ENCODE measurements at places on chromosomes 4 and X. TPM values are rescaled to one million over a fixed set of nuclear protein-coding genes. Genes with fewer than 3 reads are reported as not detected.

GRCh38 chr4:137623013-137623412 lies 90.7 kb upstream of the PCDH18 start:
- DNase-seq = no peak
- peaks cover 11% of the 10 kb centered on the region for H3K4me1 ChIP-seq
- no peak overlapping the region for H3K27ac ChIP-seq
- no peak overlapping the region for H3K4me3 ChIP-seq

- peaks cover 5% of the 10 kb centered on the region for H3K4me1 ChIP-seq
- H3K27ac ChIP-seq = no peak overlapping the region
- no peaks in the 10 kb centered on the region for H3K36me3 ChIP-seq
- H3K27me3 ChIP-seq = no peaks in the 10 kb centered on the region
- H3K4me3 ChIP-seq = no peak overlapping the region
These were observed 144.1 kb downstream of the THOC2 start for GRCh38 chrX:123588723-123589122.

- H3K27me3 ChIP-seq = no peaks in the 10 kb centered on the region
- no peaks in the 10 kb centered on the region for H3K4me1 ChIP-seq
- DNase-seq = no peak
- no peak overlapping the region for H3K27ac ChIP-seq
- no peaks in the 10 kb centered on the region for H3K36me3 ChIP-seq
These were observed 93.3 kb downstream of the TTC29 start for GRCh38 chr4:146852360-146852759.

DNA sequence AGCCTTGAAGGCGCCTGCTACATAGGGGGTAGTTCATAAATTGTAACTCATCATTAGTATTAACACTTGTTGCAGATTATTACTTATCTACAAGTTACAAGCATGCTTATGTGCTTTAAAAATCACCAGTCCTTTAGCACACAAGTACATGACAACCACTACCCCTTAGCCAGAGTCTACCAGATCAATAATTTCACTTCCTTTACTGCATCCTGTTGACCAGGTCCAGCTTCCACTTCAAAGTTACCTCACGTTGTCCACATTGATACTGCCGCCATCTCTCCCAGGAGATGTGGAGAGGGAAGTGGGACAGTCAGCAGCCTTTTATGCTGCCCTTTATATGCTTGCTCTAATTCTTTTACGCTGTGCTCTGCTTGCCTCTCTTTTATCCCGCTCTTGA lies 231.3 kb upstream of the CXXC4 start:
- H3K4me1 ChIP-seq = no peaks in the 10 kb centered on the region
- no peaks in the 10 kb centered on the region for H3K36me3 ChIP-seq
- H3K27me3 ChIP-seq = no peaks in the 10 kb centered on the region
- H3K4me3 ChIP-seq = no peak overlapping the region
- no peak overlapping the region for H3K27ac ChIP-seq
- DNase-seq = no peak

DNA sequence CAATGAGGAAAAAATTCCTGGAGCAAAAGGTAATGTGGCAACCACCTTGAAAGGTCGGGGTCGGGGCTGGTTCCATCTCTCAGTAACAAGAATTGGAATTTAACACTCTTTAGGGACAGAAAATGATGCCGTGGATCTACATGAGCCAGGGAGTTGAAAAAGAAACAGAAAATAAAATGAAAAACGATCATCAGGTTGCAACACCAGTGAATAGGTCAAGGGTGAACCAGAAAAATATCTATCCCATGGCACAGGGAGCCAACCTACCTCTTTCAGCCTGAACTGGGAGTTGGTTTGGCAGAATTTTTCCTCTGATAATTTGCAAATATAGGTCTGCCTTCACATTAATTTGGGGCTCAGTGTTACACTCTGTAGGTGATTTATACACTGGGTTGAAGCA lies 93.7 kb downstream of the C4orf33 start:
- no peaks in the 10 kb centered on the region for H3K4me1 ChIP-seq
- H3K4me3 ChIP-seq = no peak overlapping the region
- peaks cover 9% of the 10 kb centered on the region for H3K27me3 ChIP-seq
- no peaks in the 10 kb centered on the region for H3K36me3 ChIP-seq
- DNase-seq = no peak
- H3K27ac ChIP-seq = no peak overlapping the region

- H3K27me3 ChIP-seq = no peaks in the 10 kb centered on the region
- no peak overlapping the region for H3K27ac ChIP-seq
- H3K4me1 ChIP-seq = peaks cover 37% of the 10 kb centered on the region
- no peak overlapping the region for H3K4me3 ChIP-seq
- no peak for DNase-seq
These were observed 69.8 kb upstream of the TTC29 start for GRCh38 chr4:147015491-147015890.

DCAF8L2 gene
- total RNA-seq = not detected

GPAT3 gene
- total RNA-seq = 1.6 TPM

SRPX gene
- 7.7 TPM for total RNA-seq

RPA4 gene
- total RNA-seq = not detected

PABPC1L2A gene
- 0.83 TPM for total RNA-seq

HSFX3 gene
- not detected for total RNA-seq

Data from WTC11 (cell line).